CD4-positive, alpha-beta T cell treated with Interferon gamma for 1 hour (primary cell): ENCODE measurements at places on chromosomes 2 and 18.
A peak's percentile ranks its signal among the peaks of the same experiment; 100 is the strongest.

DNA sequence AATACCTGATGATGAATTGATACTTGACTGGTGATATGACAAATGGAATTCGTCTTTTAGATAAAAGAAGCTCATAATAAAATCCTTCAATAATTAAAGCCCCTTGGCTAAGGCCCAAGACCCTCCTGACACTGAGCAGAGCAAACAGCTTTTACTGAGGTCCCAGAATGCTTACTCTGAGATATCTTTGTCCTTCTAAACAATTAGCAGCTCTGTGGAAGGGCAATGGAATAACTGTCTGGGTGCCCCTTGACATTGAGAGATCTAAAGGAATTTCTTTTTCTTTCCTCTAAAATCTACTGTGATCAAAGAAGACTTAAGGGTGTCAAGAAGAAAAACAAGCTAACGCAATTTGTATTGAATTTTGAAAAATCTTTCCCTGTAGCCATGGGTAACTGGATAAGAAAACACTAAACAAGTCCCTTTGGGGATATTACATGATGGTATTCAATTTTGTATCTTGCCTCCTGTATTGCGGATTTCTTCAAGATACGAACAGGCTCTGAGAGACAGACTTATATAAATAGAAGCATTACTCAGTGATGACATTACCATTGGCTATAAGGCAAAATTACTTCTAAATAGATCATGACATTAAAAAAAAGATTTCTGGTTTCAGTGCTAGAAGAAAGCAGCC lies 128.8 kb downstream of the MREG start:
- DNase-seq: no peak

- DNase-seq: peak; percentile 76
Measured at GRCh38 chr2:27264753-27265535, 2.1 kb upstream of the SLC30A3 start.

- DNase-seq: no peak
Measured at GRCh38 chr2:149559341-149560068, 28.1 kb downstream of the MMADHC start.

- no peak for DNase-seq
Measured at GRCh38 chr2:145725876-145726275, 1206.0 kb upstream of the ZEB2 start.

- no peak for DNase-seq
Measured at GRCh38 chr18:46748466-46748865, 8.4 kb downstream of the ST8SIA5 start.

DNA sequence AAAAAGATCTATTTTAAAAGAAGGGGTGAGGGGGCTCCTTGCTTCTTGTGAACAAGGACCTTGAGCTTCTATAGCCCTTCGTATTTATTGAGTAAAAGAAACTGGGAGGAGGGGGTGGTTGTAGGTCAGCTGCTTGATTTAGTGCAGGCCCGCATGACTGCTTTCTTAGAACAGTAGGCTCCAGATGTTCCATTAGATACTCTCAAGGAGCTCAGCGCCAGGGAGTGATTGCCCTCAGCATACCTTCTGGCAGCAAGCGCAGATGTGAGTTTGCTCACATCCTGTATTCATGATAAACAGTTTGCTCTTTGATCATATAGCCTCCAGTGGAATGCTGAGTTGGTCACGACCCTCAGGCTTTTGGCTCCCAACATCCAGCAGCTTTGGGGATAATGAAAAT lies 108.9 kb upstream of the XPO1 start:
- DNase-seq: no peak

DNA sequence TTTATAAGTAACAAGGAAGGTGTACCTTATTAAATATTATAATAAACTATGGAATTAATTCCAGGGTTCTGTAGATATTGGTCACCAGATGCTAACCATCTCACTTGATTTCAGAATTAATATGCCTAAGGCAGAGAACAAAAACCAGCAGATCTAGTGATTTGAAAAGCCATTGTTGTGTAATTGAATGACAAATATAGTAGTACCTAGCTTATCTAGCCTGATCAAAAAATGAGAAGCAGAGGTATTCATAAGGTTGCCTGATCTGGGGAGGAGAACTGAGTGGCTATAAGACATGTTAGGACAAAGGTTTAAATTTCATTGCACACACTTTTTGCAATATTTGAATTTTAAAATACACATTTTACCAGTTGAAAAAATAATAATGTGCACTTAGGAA lies 132.0 kb upstream of the UBE2E3 start:
- DNase-seq: no peak

DNA sequence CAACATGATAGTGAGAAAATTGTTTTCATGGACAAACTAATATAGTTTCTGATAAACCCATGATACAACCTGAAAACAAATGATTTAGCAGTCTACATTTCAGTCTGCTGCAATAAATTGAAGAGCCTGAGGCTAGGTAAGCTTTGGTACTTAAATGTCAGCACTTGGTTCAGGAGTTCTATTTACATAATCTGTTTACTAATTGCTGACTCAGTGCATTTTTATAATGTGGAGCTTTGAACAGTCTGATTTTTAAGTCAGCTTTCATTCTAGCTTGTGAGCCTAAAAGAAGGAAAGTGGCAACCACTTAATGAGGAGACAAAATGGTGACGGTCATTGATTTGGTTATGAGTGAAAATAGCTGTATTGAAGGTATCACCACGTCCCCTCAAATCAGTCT lies 488.6 kb downstream of the CPS1 start:
- no peak for DNase-seq

- DNase-seq: peak; percentile 89
Measured at GRCh38 chr2:118013724-118014491, at the start of gene CCDC93. Gene CCDC93 (minus strand): TSS chr2:118014070. CDS start chr2:118013995, 75 bp downstream.

GRCh38 chr2:101534149-101534611 lies 59.3 kb upstream of the RFX8 start:
- peak; percentile 53 for DNase-seq

GRCh38 chr2:216492597-216493333 lies 5.9 kb upstream of the RPL37A start:
- no peak for DNase-seq

GRCh38 chr2:24917086-24917485 lies 3.0 kb downstream of the ADCY3 start:
- DNase-seq: no peak

- no peak for DNase-seq
Measured at GRCh38 chr2:157932480-157933159, 56.5 kb upstream of the ACVR1 start.

DNA sequence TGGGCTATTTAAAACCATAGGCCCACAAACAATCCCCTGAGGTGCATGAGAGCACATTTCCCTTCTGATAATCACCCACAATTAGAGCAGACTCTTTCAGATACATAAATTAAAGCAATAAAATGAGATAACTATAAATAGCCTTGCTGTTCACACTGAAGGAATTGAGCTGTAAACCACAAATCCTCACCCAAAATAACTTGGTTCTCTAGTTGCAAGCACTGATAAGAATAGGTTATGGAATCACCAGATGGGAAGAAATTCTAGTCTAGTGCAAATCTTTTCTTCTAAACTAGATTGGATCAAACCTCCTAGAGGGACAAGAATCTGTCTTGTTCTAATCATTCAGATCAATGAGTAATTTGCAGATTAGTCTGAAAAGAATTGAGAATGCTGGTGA lies 64.6 kb downstream of the NAB1 start:
- DNase-seq: no peak

DNA sequence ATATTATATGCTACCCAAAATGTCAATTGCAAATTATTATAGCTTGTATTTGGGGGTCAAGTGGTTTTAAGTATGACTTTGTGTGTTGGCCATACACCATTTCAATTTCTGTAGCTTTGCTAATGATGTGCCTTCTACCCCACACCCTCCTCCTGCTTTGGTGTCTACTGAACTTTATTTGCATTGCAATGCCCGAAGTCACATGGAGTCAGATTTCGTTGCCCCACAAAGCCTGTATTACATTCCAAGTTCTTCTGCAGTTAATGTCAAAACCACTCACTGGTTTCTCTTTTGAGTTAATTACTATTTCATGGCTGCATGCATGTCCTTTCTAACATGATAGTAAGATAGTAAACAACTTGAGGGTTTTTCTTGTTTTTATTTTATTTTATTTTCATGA lies 528.9 kb downstream of the RIT2 start:
- DNase-seq: no peak

- no peak for DNase-seq
Measured at GRCh38 chr2:96969321-96969720, 17.1 kb downstream of the FAM178B start.

DNA sequence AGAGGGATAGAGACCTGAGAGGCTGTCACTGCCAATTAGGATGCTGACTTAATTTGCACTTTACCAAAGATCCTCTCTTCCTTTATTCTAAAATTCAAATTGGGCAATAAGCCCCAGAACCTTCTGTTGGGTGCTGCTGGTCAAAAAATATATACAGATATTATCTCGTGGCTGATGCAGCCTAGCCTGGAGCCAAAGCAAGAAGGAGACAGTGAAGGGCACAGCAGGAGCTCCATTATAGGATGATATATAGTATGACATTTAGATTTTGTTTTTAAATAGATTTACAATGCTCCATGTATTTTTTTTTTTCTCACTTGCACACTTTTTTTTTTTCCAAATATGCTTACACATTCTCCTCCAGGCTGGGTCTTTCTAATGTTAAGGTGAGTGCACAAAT lies 579.3 kb downstream of the PIK3C3 start:
- DNase-seq: no peak

- no peak for DNase-seq
Measured at GRCh38 chr18:52546686-52547346, 206.8 kb downstream of the DCC start.

- DNase-seq: no peak
Measured at GRCh38 chr18:23884681-23885375, 129.7 kb upstream of the TTC39C start.

DNA sequence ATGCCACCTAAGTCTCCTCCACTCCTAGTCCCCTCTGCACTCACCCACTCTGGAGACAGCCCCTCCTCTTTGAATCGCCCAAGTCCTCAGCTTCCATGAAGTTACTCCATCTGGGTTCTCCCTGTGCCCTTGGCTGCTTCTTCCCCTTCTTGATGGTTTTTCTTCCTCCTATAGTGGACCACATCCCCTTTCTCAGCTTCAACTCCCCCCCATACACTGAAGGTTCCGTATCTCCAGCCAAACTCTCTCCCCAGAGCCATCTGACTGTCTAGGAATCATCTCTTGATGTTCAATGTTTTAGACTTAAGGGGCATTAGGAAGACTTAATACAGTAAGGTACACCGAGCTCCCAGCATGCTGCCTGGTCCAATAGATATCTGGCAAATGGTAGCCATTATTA lies 39.6 kb downstream of the EMX1 start:
- no peak for DNase-seq

DNA sequence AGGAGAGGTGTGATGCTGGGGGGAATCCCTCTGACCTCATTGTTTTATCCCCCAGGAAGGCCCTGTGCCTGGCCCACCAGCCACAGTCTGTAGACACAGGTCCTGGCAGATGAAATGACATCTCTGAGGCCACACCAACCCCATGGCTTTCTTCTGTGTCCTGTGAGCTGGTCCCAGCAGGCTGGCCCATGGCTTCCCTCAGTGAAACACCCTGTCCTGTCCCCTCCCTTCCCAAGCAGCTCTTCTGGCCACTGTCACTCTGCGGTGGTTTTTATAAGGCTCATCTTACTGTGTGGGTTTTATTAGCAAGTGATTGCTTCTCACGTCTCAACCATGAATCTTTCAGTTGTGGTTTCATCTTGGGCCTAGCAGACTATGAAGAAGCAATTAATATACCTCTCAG lies 102.8 kb upstream of the STPG4 start:
- no peak for DNase-seq

GRCh38 chr2:45265336-45265735 lies 256.1 kb upstream of the SIX2 start:
- no peak for DNase-seq

GRCh38 chr2:138207074-138207930 lies 243.0 kb downstream of the HNMT start:
- no peak for DNase-seq

- no peak for DNase-seq
Measured at GRCh38 chr18:23213200-23213599, 77.9 kb downstream of the CABLES1 start.

GRCh38 chr2:191632426-191632825 lies 45.5 kb upstream of the NABP1 start:
- DNase-seq: no peak

- DNase-seq: no peak
Measured at GRCh38 chr2:23772684-23773083, 154.2 kb downstream of the ATAD2B start.

DNA sequence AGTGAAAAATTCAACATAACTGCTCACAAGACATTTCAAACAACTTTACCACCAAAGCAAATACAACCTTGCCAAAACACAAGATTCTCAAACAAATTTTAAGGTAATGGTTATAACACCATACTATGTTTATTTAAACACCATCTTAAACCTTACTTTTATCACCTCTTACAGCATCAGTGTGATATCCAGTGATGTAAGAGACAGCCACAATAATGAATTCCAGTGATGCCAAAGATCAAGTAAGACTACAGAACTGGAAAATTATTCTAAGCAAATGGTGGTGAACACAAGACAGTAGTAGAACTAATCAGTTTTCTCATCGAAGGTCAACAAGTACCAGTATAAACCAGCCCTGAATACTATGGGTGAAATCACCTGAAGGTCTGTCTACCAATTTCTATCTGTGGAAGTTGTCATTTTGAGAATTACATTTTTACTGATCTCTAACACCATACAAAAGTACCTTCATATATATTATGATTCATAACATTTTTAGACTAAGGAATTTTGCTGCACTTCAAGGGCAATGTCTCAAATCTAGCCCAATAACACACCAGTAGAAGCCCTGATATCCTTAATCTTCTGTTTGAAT lies 146.2 kb downstream of the RBMS1 start:
- DNase-seq: no peak

DNA sequence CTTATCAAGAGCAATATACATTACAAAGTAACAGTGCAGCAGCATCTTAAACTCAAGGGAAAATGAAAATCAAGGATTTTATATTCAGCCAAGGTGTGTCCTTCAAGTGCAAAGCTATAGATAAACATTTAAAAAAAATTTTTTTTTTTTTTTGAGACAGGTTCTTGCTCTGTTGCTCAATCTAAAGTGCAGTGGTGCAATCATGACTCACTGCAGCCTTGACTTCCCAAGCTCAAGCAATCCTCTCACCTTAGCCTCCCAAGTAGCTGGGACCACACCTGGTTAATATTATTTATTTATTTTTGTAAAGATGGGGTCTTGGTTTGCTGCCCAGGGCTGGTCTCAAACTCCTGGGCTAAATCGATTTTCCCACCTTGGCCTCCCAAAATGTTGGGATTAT lies 9.0 kb downstream of the CDKL4 start:
- DNase-seq: no peak

DNA sequence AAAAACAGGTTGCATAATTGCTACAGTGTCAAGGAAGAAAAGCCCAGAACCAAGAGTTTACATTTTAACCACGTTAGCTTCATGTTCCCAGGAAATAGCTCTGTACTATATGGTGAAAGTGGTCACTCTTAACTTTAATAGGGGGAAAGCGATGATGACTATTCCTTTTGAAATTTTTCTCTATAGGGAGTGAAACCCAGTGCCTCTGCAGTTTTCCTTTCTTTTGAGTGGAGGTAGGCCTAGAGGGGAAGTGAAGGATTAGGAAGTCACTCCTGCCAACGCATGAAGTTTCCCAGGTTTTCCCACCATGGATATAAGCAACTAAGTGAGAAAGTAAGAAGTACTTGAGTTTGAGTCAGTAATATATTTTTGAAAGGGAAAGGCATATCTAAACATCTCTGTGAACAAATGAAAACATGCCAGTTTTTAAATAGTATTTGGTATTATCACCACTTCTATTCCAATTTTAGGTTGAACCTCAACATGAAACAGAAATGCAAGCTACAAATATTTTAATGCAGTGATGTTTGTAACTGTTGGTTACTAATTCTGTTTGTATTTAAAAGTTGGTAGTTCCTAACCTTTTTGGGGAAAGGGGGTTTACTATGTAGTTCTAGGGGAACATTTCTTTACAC lies 91.9 kb downstream of the VRK2 start:
- no peak for DNase-seq
